ENCODE measurements at places on chromosomes 5 and 9.
A peak's percentile ranks its signal among the peaks of the same experiment; 100 is the strongest.

DNA sequence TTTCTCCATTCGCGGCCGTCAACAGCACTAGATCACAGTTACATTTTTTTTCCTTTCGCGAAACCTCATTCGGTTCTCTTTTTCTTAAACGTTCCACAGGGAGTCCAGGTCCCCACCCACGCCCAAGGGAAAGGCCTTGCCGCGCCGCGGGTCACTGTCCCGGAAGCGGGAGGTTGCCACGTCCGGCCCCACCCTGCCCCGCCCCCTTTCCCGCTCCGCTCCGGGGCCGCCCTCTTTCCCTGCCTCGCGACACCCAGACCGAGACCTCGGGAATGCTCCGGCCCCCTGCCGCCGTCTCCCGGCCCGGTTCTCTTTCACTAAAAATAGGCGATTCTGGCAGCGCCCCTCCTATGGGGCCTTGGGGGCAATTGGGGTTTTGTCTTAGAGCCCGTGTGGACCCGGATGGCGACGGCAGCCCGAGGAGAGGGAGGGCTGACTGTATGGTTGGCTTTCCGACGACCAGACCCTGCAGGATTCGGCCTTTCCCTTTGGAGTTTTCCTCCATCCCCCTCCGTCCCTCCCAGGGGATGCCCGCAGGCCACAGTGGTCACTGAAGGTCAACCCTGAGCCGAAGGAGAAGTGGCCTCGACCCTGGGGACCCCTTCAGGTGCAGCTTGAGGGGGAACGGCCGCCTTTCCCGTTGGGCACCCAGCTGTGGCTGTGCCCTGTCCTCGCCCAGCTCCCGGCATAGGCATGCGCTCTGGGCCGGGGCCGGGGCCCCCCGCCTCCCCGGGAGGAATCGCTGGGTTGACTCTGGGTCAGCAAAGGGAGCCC lies 2.8 kb upstream of the RACK1 start:
- peak; percentile 82 for DNase-seq

DNA sequence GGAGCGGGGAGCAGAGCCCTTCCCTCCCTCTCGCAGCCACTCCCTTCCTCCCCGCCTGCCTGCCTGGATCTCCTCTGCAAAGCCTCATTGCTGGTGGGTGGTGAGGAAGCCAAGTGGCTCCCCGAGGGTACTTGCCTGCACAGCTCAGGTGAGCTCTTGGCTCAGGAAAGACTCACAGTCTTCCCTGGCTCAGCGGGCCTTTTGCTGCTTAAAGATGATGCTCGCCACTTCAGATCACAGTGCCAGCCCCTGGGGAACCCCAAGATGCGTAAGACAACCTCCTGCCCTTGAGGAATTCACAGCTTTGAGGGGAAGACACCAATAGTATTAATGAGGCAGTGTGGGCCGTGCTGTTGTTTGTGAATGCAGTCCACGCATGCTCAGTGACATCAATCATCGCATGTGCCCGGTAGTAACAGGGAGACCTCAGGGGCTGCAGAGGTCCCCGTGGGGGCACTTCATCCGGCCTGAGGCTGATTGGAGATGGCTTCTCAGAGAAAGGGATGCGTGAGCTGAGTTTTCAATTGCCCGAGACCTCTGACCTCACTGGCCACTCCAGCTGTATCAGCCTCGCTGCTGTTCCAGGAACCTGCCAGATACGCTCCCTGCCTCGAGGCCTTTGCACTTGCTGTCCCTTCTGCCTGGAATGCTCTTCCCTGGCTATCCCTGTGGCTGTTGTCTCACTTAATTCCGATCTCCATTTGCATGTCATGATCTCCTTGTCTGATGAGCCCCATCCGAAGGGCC lies 36.8 kb downstream of the ERGIC1 start:
- no peak for DNase-seq

- no peak for DNase-seq
These were observed 19.0 kb upstream of the FAM169A start for GRCh38 chr5:74885170-74885569.

GRCh38 chr9:32394381-32395049 lies 10.1 kb downstream of the ACO1 start:
- DNase-seq = no peak

GRCh38 chr9:126642010-126642744 lies 28.4 kb downstream of the LMX1B start:
- no peak for DNase-seq

DNA sequence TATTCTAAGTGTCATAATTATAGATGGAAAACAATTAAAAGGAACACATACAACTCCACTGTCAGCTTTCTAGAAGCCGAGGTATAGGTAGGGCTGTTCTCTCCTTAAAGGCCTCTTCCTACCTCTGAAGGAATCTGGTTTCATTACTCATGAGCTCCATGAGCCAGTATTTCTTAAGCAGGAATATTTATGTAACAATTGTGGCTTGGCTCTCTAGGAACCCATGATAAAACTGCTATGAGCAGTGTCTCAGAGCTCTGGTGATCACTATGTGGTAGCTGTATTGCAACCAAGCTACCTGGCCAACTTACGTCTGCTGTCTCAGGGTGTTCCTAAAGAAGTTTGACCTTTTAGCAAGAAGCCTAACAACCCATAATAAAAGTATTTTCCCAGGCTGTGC lies 157.7 kb downstream of the CEP120 start:
- DNase-seq = no peak

DNA sequence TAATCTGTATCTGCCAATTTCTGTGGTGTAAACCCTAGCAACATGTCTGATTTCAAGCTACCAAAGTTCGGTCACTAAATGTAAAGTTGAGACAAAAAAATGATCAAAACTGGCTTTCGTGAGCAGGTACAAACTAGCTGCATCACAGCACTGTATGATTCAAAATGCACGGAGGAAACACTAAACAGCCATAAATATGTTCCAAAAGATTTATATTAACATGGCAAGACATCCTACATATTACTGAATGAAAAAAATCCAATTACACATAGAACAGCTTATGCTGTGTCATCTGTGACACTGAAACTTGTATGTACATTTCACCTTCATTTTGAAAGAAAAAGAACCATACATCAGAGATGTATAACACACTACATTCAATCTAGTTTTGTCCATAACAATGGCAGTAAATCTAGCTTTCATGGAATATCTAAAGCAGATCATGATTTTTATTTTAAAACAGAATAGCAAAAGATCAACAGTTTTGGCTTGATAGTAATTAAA lies 14.4 kb downstream of the GNAQ start:
- DNase-seq = no peak

DNA sequence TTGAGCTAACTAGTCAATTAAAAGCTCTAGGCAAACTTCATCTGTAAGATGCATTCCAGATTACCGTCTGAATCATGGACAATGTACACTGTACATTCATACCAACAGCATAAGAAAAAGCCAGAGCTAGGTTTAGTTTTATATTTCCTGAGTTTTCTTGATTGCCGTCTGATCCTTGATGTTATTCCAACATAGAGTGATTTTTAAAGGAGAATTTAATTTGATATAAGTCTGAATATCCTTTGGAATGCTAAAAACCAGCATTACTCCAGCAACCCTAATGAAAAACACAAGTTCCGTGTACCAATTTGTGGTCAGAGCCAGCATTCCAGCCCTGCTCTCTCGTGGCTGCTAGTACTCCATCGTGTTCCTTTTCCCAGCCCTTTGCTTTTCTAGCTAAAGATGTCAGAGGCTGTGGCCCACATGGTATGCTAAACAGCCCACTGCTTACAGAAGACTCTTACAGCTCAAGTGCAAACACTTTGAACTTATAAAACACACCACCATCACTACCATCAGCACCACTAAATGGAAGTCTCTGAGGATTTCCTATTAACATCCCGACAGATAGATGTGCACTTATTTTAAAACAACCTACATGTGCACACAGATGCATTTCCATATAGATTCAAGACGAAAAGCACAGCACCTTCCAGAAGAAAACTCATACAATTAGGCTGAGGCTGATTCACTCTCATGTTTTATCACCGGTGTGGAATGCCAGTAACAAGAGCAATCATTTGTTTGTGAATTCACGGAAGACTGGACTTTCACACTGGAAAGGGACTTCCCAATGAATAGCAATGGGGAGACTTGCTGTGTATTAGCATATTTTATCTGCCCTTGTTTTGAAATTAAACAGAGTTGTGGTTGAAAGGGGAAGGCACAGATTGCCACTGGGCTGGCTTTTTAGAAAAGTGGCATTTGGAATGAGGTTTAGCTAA lies 246.9 kb upstream of the GAS1 start:
- DNase-seq = no peak

GRCh38 chr5:5481206-5481605 lies 58.7 kb downstream of the ICE1 start:
- DNase-seq = no peak

DNA sequence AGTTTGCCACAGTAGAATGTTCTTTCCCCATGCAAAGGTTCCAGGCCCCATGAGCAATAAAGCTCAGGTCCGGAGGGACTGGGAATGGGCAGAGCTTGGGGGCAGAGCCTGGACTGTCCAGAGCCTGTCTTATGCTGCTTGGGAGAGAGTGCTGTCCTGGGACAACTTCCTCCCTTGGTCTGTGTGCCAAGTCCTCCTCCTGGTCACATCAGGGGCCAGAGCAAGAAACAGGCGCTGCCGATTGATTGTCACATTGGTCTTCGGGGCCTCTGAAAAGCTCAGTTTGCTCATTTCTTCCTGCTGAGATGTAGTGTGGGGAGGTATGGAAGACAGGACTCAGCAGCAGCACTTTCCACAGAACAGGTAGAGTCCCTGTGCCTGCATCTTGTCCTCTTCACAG lies 54.0 kb upstream of the FCN1 start:
- no peak for DNase-seq

- DNase-seq = no peak
These were observed 31.3 kb upstream of the LARP1 start for GRCh38 chr5:154723740-154724505.

DNA sequence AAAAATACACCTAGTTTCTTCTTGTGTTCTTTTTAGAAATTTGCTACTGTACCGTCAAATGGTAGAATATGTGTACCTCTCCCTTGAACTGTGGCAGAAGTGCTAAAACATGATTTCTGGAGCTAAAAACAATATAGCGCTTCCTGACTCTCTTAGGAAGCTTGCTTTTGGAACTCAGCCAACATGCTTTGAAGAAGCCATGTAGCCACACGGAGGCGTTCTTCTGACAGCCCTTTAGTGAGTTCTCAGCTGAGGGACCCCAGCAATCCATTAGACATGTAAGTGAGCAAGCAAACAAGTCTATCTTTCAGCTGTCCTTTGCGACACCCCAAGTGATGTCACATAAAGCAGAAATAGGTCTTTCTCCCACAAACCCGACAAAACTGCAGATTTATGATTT lies 917.0 kb downstream of the CDH9 start:
- no peak for DNase-seq

DNA sequence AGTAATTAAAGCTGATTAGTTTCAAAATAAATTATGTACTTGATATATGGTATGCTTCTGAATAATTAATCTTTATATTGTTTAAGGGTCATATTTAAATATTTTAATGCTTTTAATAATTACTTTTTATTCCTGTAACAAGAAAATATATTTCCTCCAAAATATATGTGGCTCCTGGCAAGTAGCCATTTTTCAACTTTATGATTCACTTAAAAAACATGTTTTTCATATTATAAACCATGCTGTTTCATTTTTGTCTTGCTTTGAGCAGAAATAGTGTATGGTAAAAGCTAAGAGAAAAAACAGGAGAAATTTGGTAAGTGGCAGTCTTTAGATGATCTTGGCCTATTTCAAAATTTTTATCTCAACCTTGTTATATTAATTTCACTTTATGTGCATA lies 14.6 kb downstream of the SPATA9 start:
- no peak for DNase-seq

GRCh38 chr9:124197177-124198095 lies 60.3 kb upstream of the NEK6 start:
- no peak for DNase-seq

DNA sequence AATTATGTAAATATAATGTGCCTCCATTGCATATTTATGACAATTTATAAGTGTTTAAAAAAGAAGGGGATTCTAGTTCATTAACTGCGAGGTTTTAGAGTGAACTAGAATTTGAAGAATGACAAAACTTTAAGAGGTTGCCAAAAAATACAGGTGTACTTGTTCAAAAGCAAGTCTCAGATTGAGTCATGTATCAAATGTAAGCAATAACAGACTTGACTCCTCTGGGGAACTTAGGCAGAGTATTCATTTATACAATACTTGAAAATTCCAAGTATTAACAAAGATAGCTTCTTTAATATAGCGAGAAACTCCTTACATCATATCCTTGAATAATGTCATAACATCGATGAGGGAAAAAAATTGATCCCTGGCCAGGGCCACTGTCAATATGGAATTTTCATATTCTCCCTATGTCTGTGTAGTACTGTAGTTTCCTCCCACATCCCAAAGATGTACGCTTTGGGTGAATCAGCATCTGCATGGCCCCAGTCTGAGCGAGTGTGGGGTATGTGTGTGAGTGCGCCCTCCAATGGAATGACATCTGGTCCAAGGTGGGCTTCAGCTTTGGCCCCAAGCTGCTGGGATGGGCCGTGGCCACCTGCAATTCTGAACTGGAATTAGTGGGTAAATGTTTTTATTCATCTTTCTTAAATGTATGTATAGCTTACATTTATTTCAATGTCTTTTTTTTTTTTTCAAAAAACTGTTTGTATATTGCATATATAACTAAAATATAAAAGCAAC lies 70.1 kb downstream of the RIC1 start:
- no peak for DNase-seq

Measured in stimulated activated CD4-positive, alpha-beta T cell treated with anti-CD3 and anti-CD28 coated beads, Interleukin-4, amount 100 ng/mL, for 24 hours (primary cell).